H54 (cell line): ENCODE measurements at places on chromosomes 1 and 21.

DNA sequence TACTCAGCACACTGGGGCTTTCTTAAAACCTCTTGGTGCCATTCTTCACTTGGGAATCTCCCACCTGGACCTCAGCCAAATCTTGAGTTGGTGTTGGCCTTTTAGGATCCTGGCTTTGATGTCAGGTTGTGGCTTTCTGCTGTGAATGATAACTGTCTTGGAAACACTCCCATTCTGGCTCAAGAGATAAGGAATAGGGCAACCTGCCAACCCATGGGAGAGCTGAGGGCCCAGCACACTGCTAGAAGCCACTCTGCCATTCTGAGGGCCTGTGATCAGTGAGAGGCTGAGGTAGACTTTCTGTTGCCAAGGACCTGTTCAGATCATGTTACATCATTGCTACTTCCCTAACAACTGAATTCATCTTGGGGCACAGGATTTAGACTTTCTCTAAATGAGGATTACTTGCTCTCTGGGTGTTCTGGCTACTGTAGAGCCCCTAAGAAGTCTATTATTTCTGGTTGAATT, 45.8 kb downstream of the TTC39A start:
- no peak for DNase-seq

- DNase-seq = no peak
Observed at GRCh38 chr1:193658081-193658480, 471.7 kb upstream of the B3GALT2 start.

GRCh38 chr1:226029568-226030225, 30.6 kb upstream of the SDE2 start:
- no peak for DNase-seq

DNA sequence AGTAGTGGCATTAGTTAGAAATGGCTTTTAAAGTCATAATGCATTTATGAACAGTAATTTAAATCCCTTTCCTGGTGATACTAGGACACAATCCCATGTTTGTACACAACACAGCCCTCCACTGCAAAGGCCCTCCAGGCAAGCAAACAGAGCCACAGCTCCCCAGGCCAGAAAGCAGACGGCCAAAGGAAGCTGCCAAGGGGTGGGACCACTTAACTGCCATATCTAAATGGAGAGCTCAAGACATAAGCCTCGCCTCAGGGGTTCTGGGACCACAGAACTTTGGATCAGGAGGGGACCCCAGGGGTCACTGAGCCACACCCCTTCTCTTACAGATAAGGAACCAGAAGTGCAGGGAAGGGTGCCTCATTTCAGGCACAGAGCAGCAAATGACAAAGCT, 189.7 kb downstream of the KCNH1 start:
- DNase-seq = no peak
